GM12878 (cell line): ENCODE measurements at places on chromosomes 7 and 10. TPM values are rescaled to one million over a fixed set of nuclear protein-coding genes. Genes with fewer than 3 reads are reported as not detected.

DNA sequence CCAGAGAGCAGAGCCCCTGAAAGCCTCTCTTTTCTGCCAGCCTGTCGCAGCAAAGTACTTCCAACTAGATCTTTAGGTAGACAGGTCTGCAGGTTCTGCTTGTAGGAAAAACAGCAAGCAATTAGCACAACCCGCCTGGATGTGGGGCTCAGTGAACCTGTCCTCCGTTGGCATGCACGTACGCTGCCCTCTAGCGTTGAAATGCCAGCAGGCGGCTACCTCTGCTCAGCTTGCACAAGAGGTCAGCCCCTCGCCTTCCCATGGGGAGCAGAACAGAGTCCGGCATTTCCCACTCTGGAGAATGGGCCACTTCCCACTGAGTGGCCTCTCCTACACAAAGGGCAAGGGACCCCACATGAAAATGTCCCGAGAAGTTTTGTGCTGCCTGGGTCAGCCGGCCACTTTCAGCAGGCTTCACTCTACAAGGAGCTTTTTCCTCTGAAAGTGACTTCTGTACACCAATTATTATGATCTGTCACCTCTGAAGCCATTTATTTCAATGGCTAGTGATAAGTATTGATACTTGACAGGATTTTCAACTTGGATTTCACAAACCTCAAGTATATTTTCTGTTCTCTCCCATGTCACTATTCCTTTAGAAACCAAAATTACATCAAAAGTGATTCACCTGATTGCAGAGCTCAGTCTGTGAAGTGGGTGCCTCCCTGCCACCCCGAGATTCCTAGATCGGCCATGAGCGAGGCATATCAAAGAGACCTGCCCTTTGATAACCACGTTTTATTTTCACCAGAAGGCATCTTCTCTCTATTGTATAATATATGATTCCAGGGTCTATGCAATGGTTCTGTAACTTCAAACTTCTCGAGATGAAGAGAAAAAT lies 56.7 kb downstream of the JCAD start:
- H3K27ac ChIP-seq: no peak overlapping the region
- H3K27me3 ChIP-seq: 0 out of 2 replicates have a peak, but pooled peaks cover 1% of the 10 kb centered on the region
- H3K36me3 ChIP-seq: no peaks in the 10 kb centered on the region
- no peak overlapping the region for H3K4me3 ChIP-seq
- no peak for DNase-seq

DNA sequence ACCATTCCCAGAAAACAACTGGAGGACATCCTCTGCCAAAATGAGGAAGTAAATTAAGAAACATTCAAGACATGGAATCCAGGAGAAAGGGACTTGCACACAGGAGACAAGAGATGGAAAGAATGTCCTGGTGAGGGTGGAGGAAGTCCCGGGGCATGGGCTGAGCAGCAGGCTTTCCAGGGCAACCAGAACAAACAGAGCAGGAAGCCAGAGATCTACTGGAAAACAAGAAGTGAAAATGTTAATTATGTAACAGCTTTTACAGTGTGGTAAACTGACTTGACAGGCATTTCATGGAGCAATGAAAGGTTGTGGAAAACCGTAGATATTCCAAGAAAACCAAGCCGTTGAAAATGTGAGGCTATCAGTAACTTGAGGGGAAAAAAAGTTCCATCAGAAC lies 55.2 kb upstream of the ZNF746 start:
- H3K4me1 ChIP-seq: no peaks in the 10 kb centered on the region
- DNase-seq: no peak
- peaks cover 33% of the 10 kb centered on the region; the same call in 1 of the 2 replicates for H3K36me3 ChIP-seq
- no peaks in the 10 kb centered on the region for H3K27me3 ChIP-seq

GRCh38 chr10:110323503-110323902 lies 18.8 kb upstream of the SMNDC1 start:
- peak overlapping the region; percentile 79; the same call in 1 of the 2 replicates for H3K27ac ChIP-seq
- H3K27me3 ChIP-seq: no peaks in the 10 kb centered on the region
- H3K4me3 ChIP-seq: no peak overlapping the region
- DNase-seq: no peak
- H3K4me1 ChIP-seq: peaks cover 42% of the 10 kb centered on the region
- no peaks in the 10 kb centered on the region for H3K36me3 ChIP-seq

GRCh38 chr10:108789919-108790318 lies 1133.4 kb downstream of the XPNPEP1 start:
- H3K27me3 ChIP-seq: no peaks in the 10 kb centered on the region
- no peaks in the 10 kb centered on the region for H3K4me1 ChIP-seq
- no peak overlapping the region for H3K27ac ChIP-seq
- H3K36me3 ChIP-seq: no peaks in the 10 kb centered on the region
- H3K4me3 ChIP-seq: no peak overlapping the region

GRCh38 chr7:66522518-66522917 lies 106.2 kb upstream of the KCTD7 start:
- H3K27me3 ChIP-seq: no peaks in the 10 kb centered on the region
- H3K36me3 ChIP-seq: no peaks in the 10 kb centered on the region
- no peaks in the 10 kb centered on the region for H3K4me1 ChIP-seq
- no peak overlapping the region for H3K4me3 ChIP-seq

DNA sequence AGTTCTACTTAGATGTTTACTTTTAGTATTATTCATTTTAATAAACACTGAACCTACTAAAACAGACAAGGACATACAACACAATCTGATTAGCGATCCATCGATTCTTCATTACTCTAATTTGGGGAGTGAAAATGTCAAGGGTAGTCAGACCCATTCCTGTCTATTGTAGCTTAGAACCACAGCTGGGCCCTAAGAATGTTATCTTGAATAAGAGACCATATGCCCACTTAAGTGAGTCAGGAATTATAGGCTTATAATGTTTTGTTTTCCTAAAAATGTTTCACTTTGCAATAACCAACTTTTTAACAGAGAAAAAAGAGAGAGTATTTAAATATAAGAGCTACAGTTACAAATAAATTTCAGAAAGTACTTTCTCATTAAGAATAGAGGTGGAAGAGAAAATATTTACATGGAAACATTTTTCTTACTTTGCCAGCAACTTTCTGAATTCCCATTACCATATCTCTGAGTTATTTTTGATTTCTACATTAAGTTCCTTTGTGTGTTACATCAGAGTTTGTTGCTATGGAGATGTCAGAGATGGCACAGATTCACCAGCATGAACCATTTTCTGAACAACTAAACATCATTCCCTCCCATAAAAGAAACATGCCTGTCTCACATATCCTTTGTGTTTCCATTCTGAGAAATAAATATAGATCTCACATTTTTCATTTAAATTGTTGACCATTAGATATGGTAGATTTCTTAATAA lies 75.4 kb upstream of the SLC13A1 start:
- no peaks in the 10 kb centered on the region for H3K4me1 ChIP-seq
- H3K27ac ChIP-seq: no peak overlapping the region
- no peaks in the 10 kb centered on the region for H3K36me3 ChIP-seq
- H3K27me3 ChIP-seq: no peaks in the 10 kb centered on the region

DNA sequence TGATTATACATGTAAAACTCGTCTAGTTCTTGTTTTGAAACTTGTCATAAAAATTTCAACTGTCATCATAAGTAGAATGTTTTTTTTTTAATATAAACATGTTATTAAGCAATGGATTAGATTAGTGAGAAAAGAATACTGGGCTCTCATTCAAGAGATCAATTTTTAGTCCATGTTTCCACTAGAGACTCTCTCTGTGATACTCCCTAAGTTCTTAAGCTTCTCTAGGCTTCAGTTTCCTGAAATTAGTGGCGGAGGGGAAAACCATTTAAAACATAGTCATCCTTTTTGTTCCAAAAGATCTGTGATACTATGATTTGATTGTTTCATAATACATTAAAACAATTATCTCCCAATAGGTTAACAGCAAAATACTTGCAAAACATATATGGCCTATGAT lies 142.2 kb downstream of the AGMO start:
- no peak overlapping the region for H3K27ac ChIP-seq
- no peaks in the 10 kb centered on the region for H3K36me3 ChIP-seq
- no peak for DNase-seq

DNA sequence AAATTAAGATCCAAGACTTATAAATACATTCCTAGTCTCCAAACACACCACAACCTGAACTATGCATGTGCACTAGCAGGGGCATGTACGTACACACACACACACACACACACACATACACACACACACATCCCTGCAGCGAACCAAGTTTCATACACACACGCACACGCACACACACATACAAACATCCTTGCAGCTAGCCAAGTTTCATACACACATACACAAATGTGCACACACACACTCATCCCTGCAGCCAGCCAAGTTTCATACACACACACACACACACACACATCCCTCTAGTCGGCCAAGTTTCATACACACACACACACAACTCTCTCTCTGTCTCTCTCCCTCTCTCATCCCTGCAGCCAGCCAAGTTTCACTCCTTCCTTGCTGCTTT lies 82.7 kb upstream of the WIPF3 start:
- DNase-seq: no peak
- H3K27ac ChIP-seq: no peak overlapping the region
- no peaks in the 10 kb centered on the region for H3K27me3 ChIP-seq
- no peaks in the 10 kb centered on the region for H3K4me1 ChIP-seq

- H3K36me3 ChIP-seq: no peaks in the 10 kb centered on the region
- DNase-seq: no peak
Observed at GRCh38 chr7:152752200-152752912, 7.2 kb upstream of the ACTR3B start.

DNA sequence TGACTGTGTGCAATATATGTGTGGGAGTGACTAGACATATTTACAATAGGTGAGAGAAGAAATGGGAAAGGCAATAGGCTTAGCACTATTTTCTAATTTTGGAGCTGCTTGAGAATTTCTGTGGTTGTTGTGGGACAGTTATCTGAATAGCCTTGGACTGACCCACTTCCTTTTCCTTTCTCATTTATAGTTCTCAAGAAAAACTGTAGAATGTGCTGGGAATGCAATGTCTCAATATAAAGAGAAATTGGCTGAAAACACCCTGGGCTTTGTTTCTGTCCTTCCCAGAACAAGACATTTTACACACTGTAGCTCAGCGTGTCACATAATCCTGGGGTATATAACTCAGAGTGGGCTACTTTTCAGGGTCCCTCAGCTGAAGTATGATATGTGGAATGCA lies 153.0 kb upstream of the RHOBTB1 start:
- H3K4me1 ChIP-seq: no peaks in the 10 kb centered on the region
- DNase-seq: no peak
- H3K27ac ChIP-seq: no peak overlapping the region
- H3K27me3 ChIP-seq: no peaks in the 10 kb centered on the region
- no peaks in the 10 kb centered on the region for H3K36me3 ChIP-seq

GRCh38 chr10:132113766-132114365 lies 48.1 kb downstream of the JAKMIP3 start:
- no peaks in the 10 kb centered on the region for H3K4me1 ChIP-seq
- H3K27me3 ChIP-seq: no peaks in the 10 kb centered on the region
- H3K4me3 ChIP-seq: no peak overlapping the region
- no peaks in the 10 kb centered on the region for H3K36me3 ChIP-seq

- H3K27ac ChIP-seq: no peak overlapping the region
- no peak overlapping the region for H3K4me3 ChIP-seq
- no peaks in the 10 kb centered on the region for H3K27me3 ChIP-seq
Observed at GRCh38 chr7:31741852-31742251, 54.8 kb downstream of the PPP1R17 start.

DNA sequence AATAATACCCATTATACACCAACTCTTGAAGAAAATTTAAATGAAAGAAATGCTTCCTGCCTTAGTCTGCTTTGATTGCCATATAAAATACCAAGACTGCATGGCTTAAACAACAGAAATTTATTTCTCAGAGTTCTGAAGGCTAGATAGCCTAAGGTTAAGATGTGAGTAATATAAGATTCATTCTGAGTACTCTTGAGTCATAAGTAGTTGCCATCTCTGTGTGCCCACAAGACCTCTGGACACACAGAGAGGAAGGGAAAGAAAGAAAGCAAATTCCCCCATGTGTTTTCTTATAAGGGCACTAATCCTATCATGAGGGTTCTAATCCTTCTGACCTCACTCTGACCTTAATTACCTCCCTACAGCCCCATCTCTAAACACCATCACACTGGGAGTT lies 201.2 kb downstream of the PTN start:
- no peak overlapping the region for H3K27ac ChIP-seq
- H3K4me1 ChIP-seq: no peaks in the 10 kb centered on the region
- no peaks in the 10 kb centered on the region for H3K27me3 ChIP-seq
- no peak overlapping the region for H3K4me3 ChIP-seq

GRCh38 chr7:33356336-33356735 lies 227.0 kb downstream of the BBS9 start:
- no peaks in the 10 kb centered on the region for H3K27me3 ChIP-seq
- H3K4me3 ChIP-seq: no peak overlapping the region
- H3K4me1 ChIP-seq: no peaks in the 10 kb centered on the region

GRCh38 chr7:124411796-124412195 lies 353.8 kb downstream of the GPR37 start:
- H3K4me3 ChIP-seq: no peak overlapping the region
- no peak overlapping the region for H3K27ac ChIP-seq
- no peak for DNase-seq
- no peaks in the 10 kb centered on the region for H3K4me1 ChIP-seq
- H3K36me3 ChIP-seq: no peaks in the 10 kb centered on the region

Gene LRRC17
- total RNA-seq: 0.19 TPM in 1 of 2 replicates, not detected in the other

Gene TBXAS1
- 20.0 and 20.7 TPM in 2 replicates for total RNA-seq

Gene GPRIN2
- 0.13 TPM in 1 of 2 replicates, not detected in the other for total RNA-seq

Gene CPN1
- total RNA-seq: 0.10 and 0.11 TPM in 2 replicates
